Aorta (tissue), 5 donors: ENCODE measurements at places on chromosomes 1 and 21. TPM values are rescaled to one million over a fixed set of nuclear protein-coding genes. Genes with fewer than 3 reads are reported as not detected.

The DNM3 gene
- polyA plus RNA-seq: not detected

The ZBED6 gene
- polyA plus RNA-seq: 2.7 TPM

The FAM151A gene
- not detected for polyA plus RNA-seq

The CD160 gene
- polyA plus RNA-seq: not detected

The INTS3 gene
- polyA plus RNA-seq: 10.9 TPM

The GPR25 gene
- not detected for polyA plus RNA-seq

The FAM177B gene
- polyA plus RNA-seq: 3.3 TPM

The HSPA13 gene
- 12.3 TPM for polyA plus RNA-seq

The OR2L8 gene
- not detected for polyA plus RNA-seq

The PER3 gene
- 21.2 TPM for polyA plus RNA-seq

The TNNI3K gene
- polyA plus RNA-seq: not detected

The CR2 gene
- 0.13 TPM for polyA plus RNA-seq

The BRDT gene
- polyA plus RNA-seq: not detected

The A3GALT2 gene
- polyA plus RNA-seq: not detected

The GJA9 gene
- polyA plus RNA-seq: not detected

The RNU1-4 gene
- not detected for polyA plus RNA-seq

The TMEM200B gene
- polyA plus RNA-seq: 5.4 TPM

The CD1B gene
- not detected for polyA plus RNA-seq

The MX2 gene
- 0.69 TPM for polyA plus RNA-seq

The NPL gene
- 14.8 TPM for polyA plus RNA-seq

The SERINC2 gene
- 20.7 TPM for polyA plus RNA-seq

The VCAM1 gene
- polyA plus RNA-seq: 18.7 TPM

The CSF3R gene
- polyA plus RNA-seq: 2.1 TPM

The AK5 gene
- polyA plus RNA-seq: 8.9 TPM

The MFAP2 gene
- polyA plus RNA-seq: 53.6 TPM

The CNTN2 gene
- polyA plus RNA-seq: not detected

The HLX gene
- 3.8 TPM for polyA plus RNA-seq

The CLDN19 gene
- not detected for polyA plus RNA-seq

The FAM76A gene
- 8.0 TPM for polyA plus RNA-seq

The MTARC2 gene
- polyA plus RNA-seq: 31.4 TPM

The VHLL gene
- not detected for polyA plus RNA-seq

The WDR47 gene
- 5.6 TPM for polyA plus RNA-seq
